ENCODE measurements at places on chromosomes 11 and 22.

DNA sequence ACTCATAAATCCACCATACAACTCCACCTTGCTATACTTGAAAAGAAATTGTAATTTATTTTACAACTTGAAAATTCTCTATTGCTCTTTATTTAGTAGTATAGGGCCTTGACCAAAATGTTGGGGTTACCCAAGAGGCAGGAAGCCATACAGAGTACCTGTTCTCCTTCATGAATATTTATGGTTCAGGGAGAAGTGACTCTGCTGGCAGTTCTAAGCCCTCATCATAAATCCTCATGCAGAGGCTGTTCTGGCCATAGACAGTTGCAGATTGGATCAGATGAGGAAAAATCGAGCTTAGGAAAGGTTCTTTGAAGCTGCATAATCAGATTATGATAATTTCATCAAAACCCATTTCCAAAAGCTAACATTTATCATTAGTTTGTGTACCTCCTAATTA, 449.4 kb upstream of the TENM4 start:
- no peak for DNase-seq

DNA sequence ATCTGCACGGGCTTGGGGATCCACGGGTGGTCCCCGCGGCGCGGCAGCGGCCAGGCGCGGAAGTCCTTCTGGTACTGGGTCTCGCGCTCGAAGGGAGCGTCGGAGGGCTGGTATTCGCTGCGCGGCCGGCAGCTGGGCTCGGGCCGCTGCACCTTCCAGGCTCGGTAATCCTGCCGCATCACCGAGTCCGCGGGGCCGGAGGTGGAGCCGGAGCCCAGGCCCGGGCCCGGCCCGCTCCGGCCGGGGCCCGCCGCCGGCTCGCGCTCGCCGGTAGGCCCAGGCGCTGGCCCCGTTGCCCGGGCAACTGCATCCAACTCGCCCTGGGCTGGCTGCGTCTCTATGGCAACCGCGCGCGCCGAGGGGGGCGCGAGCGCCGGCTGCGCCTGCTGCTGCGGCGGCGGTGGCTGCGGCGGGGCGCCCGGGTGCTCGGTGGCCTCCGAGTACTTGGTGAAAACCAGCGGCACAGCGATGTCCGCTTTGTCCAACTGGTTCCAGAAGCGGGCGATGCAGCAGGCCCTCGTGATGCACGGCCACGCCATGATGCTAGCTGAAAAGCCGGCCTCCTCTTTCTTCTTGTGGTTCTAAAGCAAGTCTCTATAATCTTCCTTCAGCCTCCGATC, 897 bp downstream of the MAP6 start:
- DNase-seq = no peak

DNA sequence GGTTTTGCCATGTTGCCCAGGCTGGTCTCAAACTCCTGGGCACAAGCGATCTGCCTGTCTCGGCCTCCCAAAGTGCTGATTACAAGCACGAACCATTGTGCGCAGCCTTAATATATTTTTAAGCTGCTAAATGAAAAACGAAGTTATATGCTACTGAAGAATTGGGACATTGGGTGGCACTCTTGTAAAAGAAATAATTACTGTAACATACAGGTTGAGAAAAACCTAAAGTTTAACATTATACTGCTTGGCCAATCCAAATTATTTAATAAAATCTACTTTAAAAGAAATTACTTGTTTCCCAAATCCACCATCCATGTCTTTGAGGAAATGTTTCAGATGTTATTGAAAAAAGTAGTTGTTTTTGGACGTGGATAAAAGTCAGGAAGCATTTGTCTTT, 37.9 kb upstream of the ARHGAP32 start:
- DNase-seq = no peak

GRCh38 chr11:110766316-110766715, 54.1 kb upstream of the ARHGAP20 start:
- no peak for DNase-seq

- no peak for DNase-seq
These were observed 165.4 kb downstream of the AASDHPPT start for GRCh38 chr11:106242718-106243415.

Measured in kidney capillary endothelial cell (primary cell).